Choroid plexus epithelial cell (primary cell): ENCODE measurements at places on chromosomes 12 and 14.

DNA sequence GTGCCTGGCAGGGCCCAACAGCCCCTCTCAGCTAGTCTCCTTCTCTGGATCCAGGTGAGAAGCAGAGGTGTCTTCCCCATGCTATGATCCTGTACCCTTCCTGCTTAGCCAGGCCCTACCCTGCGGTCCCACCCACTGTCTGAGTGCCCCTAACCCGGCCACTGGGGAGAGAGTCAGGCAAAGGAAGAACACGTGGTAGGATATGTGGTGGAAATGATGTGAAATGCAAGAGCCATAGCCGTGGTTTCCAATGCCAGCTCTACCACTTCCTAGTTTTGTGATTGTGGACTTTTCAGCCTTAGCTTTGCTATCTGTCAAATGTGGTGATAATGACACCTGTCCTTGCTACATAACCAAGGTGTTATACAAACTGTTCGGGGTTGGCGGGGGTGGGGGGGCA lies 15.8 kb downstream of the KRT2 start:
- no peak for DNase-seq

- peak; percentile 75 for DNase-seq
Measured at GRCh38 chr12:57342207-57342691, 88.6 kb downstream of the R3HDM2 start.

GRCh38 chr12:4006743-4007142 lies 133.5 kb upstream of the PARP11 start:
- DNase-seq: no peak

- no peak for DNase-seq
Measured at GRCh38 chr12:113151655-113152054, 2.1 kb downstream of the CFAP73 start.

GRCh38 chr12:25744313-25744712 lies 191.2 kb upstream of the LMNTD1 start:
- DNase-seq: no peak

GRCh38 chr12:48961801-48962200 lies 4.5 kb upstream of the ARF3 start:
- no peak for DNase-seq

DNA sequence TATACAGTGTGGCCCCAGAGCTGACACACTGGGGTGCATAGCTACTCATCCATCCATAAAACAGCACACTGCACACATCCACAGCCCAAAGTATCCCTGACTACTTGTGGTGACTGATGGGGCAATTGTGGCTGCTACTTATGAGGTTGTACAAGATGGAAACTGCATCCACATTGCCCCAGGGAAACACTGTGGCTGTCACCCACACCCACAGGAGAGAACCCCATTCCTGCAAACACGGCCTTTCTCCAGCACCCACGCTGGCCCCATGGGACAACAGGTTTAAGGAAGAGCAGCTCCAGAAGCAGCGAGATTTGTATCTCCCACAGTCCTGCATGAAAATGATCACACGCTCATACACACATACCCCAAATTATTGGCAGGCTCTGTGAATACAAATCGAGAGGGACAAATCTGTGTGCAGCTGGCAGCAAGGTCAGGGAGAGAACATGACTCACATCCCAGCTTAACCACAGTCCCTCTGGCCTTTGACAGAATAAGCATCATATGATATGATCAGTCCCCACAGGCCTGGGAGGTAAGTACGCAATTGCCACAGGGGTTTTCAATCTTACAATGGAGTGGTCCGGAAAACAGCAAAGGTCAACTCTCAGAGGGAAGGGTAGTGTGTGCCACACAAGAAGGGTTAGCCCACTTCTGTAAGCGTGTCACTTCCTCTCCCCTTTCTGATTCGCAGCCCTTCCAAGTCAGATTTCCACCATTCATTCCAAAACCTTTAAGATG lies 61.9 kb downstream of the ESR2 start:
- DNase-seq: peak; percentile 95

DNA sequence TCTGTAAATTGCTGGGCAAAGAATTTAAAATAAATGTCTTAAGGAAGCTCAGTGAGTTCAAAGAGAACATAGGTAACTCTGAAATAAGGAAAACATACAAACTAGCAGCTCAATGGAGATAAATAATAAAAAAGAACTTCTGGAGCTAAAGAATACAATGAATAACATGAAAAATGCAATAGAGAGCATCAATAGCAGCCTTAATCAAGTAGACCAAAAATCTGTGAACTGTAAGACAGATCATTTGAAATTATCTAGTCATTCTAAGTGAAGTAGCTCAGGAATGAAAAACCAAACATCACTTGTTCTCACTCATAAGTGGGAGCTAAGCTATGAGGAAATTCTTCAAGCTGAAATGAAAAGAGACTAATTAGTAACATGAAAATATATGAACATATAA lies 5.8 kb upstream of the ABCC9 start:
- peak; percentile 7 for DNase-seq

GRCh38 chr14:34993426-34993825 lies 10.6 kb downstream of the SRP54 start:
- no peak for DNase-seq

GRCh38 chr12:75856235-75856634 lies 175.3 kb downstream of the PHLDA1 start:
- DNase-seq: no peak

DNA sequence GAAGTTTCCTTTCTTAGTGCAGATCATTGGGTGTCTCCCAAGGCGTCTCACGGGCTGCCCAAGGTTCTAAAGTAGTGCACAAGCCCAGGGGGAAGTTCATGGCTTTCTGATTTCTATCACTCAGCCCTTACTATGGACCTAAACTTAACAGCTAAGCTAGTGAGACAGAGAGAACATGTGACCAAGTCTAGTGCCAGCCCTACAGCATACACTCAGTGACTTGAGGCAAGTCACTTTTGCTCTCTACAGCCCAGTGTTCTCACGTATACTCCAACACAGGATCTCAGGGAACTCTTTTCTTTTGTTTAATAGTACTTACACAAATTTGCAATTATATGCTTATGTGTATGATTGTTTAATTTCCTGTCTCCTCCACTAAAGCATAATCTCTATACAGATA lies 48.6 kb downstream of the NKX2-1 start:
- DNase-seq: no peak

DNA sequence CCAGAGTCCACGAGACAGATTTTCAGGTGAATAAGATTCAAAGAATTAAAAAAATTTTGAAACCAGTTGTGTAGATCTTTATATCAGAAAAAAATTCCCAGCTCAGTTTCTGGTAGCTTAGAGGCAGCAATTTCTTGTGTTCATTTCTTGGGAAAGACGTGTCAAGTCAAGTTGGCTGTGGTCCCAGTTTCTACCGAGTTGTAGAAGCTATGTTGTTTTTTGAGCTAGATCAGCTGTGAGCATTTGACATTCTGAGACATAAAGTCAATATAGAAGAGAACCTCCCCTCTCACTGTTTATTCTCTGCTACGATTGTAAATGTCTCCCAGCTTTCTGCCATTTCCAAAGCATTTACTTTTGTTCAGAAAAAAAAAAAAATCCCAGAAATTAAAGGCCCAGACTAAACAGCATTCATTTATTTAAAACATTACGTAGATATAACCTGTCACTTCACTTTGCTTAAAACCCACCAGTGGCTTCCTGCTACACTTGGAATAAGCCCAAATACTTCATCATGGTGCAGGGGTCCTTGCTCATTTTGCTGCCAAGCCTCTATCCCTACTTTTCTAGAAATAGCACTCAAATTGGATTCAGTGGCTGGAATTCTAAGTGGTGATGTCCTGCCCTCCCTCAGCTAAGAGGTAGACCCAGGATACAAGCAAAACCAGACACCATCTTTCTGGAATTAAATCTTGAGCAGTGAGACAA lies 20.6 kb upstream of the PYGL start:
- DNase-seq: peak; percentile 99

- DNase-seq: peak; percentile 66
Measured at GRCh38 chr14:71716041-71716772, 216.0 kb upstream of the RGS6 start.

- no peak for DNase-seq
Measured at GRCh38 chr12:16844875-16845274, 238.9 kb upstream of the LMO3 start.

- DNase-seq: no peak
Measured at GRCh38 chr12:69447892-69448291, 22.3 kb upstream of the FRS2 start.

DNA sequence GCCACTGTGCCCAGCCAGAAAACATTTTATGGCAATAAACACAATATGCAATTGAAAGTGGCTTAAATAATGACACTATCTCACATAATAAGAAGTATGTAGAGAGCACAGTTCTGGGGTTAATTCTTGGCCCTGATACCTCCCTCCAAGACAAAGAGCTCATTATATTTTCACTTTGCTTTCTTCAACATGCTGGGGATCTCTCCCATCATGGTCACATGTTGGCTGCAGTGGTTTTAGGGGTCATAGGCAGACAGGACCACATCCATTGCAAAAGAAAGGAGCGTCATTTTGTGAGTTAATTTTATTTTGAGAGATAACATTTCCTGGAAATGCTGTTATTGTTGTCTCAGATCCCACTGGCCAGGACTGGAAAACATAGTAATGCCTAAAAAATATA lies 8.3 kb upstream of the SLC38A2 start:
- DNase-seq: peak; percentile 25

GRCh38 chr12:104207416-104208205 lies 8.0 kb upstream of the TXNRD1 start:
- DNase-seq: peak; percentile 66

DNA sequence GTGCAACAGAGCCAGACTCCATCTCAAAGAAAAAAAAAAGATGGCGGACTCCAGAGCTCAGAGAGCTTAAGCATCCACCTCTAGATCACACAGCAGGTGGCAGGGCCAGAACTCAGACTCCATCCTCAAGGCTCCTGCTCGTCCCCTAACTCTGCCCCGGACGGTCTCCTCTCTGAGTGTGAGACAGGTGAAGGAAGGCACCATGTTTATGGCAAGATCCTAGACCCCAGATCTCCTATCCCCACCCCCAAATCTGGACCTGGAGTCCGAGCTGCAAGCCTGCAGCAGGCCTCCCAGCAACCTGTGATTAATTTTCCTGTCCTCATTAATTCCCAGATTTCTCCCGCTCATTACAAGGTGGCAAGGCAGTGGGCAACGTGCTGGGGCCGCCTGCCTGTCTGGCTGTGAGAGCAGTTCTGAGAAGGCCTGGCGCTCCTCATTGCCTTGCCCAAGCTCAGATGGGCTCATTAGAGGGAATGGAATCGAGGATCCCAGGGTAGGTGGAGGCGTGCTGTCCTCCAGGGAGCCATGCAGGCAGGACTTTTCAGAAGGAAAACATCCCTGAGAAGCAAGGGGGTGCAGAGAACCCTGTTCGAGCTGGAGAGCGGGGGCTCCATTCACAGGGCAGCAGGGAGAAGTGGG lies 296.6 kb upstream of the RTL1 start:
- DNase-seq: no peak

GRCh38 chr12:678747-679712 lies 15.8 kb upstream of the NINJ2 start:
- DNase-seq: no peak
